SW480 (cell line): ENCODE measurements at places on chromosomes 3 and 15.
A peak's percentile ranks its signal among the peaks of the same experiment; 100 is the strongest.

DNA sequence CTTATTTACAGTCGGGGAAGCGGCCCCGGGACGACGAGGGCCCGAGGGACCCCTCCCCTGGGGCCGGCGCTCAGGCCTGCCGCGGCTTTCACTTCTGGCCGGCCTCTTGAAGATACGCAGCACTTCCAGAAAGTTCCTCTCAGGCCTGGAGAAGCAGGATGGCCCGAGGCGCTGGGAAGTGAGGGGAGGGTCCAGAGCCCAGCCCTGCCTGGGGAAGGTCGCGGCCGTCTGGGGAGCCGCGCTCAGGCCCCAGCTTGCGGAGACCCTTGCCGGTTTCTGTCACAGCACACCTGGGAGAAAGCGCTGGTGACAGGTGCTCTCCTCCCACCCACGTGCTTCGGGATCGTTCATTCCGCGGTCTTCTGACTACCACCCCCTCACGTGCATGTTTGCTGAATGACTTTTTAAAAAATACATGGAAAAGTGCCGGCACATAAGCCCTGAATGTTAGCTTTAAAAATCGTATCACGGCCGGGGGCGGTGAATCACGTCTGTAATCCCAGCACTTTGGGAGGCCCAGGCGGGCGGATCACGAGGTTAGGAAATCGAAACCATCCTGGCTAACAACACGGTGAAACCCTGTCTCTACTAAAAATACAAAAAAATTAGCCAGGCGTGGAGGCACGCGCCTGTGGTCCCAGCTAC is 727 bp upstream of the TM2D3 start:
- no peak for DNase-seq

- DNase-seq: no peak
Measured at GRCh38 chr3:143140550-143140949, 21.0 kb downstream of the CHST2 start.

- no peak for DNase-seq
Measured at GRCh38 chr3:138136201-138136600, 4.0 kb upstream of the A4GNT start.

- no peak for DNase-seq
Measured at GRCh38 chr3:150252462-150252861, 155.6 kb upstream of the TSC22D2 start.

- DNase-seq: no peak
Measured at GRCh38 chr15:40427188-40427587, 13.6 kb upstream of the BAHD1 start.

- peak; percentile 16 for DNase-seq
Measured at GRCh38 chr3:56890448-56891091, 88.8 kb upstream of the ARHGEF3 start.

DNA sequence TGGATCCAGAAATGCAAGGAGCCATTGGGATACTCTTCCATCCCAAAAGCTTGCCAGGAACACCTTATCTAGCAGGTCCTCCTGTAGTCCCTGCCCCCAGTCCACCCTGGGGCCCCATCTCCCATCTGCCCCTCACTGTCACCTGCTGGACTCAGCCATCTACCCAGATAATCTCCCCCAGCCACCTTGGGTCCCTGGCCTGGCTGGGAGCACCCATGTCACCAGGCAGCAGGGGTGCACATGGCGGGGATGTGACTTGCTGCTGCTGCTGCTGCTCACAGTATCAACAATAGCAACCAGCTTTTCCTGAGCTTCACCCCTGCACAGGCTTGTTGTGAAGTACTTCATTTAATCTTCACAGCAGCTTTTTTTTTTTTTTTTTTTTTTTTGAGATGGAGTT is 12.6 kb downstream of the PTH1R start:
- DNase-seq: no peak

- DNase-seq: no peak
Measured at GRCh38 chr15:30889196-30889595, 14.5 kb upstream of the FAN1 start.

- DNase-seq: no peak
Measured at GRCh38 chr15:78564743-78565096, 600 bp upstream of the CHRNA5 start.
